ENCODE measurements at places on chromosomes 2 and 18. TPM values are rescaled to one million over a fixed set of nuclear protein-coding genes. Genes with fewer than 3 reads are reported as not detected.

GRCh38 chr2:43333101-43333655 lies 106.8 kb upstream of the ZFP36L2 start:
- H3K36me3 ChIP-seq, result no peaks in the 10 kb centered on the region
- no peak for DNase-seq
- H3K4me3 ChIP-seq, result no peak overlapping the region
- H3K27ac ChIP-seq, result no peak overlapping the region

DNA sequence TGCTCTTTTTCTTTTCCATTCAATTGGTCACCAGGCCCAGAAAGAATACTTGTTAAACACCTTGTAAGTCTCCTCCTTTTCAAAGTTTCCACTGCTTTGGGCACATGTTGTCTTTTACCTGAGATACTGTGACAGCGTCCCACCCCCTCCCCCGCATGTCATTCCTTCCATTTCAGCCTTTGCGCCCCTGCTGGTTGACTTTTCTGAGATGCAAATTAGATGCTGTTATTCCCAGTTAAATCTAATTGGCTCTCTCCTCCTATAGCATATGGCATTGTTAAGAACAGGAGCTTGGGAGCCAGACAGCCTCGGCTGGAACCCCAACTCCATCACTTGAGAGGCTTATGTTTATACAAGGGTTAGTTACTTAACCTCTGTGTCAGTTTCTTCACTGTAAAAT lies 80.3 kb upstream of the GAREM1 start:
- no peak overlapping the region for H3K4me3 ChIP-seq
- H3K4me1 ChIP-seq, result peaks cover 12% of the 10 kb centered on the region
- no peak for DNase-seq

- peaks cover 10% of the 10 kb centered on the region for H3K27me3 ChIP-seq
- no peak overlapping the region for H3K4me3 ChIP-seq
- no peak for DNase-seq
- H3K4me1 ChIP-seq, result no peaks in the 10 kb centered on the region
- no peak overlapping the region for H3K27ac ChIP-seq
- no peaks in the 10 kb centered on the region for H3K36me3 ChIP-seq
Observed at GRCh38 chr2:136305517-136306192, 187.7 kb upstream of the CXCR4 start.

DNA sequence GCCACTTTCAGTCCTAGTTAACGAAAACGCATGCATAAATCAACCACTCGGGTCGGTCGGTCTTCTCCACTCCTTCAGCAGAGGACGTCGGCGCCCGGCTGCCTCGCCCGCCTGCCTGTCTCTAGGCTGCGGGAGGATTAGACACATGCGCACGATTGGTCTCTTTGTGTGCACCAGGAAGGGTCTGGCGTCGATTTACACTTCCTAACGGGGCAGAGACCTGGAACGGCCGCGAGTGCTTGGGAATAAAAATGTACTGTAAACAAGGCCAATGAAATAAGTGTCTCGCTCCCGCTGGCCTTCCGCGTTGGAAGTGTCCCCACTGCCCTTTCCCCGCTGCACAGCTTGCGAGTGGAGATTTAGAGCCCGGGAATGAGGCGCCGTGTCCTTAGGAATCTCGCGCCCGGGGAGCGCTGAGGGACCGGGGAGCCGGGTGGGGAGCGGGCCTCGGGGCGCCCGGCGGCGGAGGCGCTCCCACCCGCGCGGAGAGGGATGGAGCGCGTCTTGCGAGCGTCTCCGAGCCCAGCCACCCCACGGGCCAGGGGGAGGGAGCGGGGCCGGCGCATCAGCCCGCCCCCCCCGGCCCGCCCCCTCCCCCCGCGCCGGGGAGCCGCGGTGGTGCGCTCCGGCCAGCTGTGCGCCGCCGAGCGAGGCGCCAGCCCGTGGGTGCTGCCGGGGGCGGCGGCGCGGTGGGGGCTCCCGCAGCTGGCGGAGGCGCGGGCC lies at the start of gene DOK6:
Gene DOK6 (plus strand): TSS at position 636 of the 723 bp plus-strand sequence.
- peaks cover 5% of the 10 kb centered on the region for H3K36me3 ChIP-seq
- no peak within 1 kb of the TSS for H3K4me3 ChIP-seq
- H3K27me3 ChIP-seq, result no peaks in the 10 kb centered on the region
- no peak within 1 kb of the TSS for H3K27ac ChIP-seq

DNA sequence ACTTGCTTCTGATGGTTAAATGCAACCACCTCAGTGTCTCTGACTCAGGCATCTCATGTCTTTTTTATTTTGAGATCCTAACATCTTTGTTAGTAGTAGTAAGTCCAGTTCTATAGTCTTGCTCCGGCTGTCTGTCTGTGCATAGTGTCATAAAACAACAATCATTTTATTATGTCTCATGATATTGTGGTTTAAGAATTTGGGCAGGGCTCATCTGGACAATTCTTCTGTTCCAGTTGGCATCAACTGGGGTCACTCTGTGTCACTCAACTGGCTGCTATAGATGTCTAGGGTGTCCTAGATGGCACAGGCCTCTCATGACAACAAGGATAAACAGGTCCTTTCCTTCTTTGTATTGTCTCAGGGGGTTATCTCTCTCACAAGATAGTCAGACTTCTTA lies 299.6 kb upstream of the ZNF521 start:
- no peaks in the 10 kb centered on the region for H3K4me1 ChIP-seq
- no peak overlapping the region for H3K4me3 ChIP-seq
- H3K36me3 ChIP-seq, result no peaks in the 10 kb centered on the region

- no peak overlapping the region for H3K4me3 ChIP-seq
- no peak for DNase-seq
- H3K36me3 ChIP-seq, result no peaks in the 10 kb centered on the region
- no peak overlapping the region for H3K27ac ChIP-seq
- peaks cover 11% of the 10 kb centered on the region for H3K4me1 ChIP-seq
- peaks cover 41% of the 10 kb centered on the region for H3K27me3 ChIP-seq
Observed at GRCh38 chr2:152065945-152066344, 32.9 kb downstream of the CACNB4 start.

DNA sequence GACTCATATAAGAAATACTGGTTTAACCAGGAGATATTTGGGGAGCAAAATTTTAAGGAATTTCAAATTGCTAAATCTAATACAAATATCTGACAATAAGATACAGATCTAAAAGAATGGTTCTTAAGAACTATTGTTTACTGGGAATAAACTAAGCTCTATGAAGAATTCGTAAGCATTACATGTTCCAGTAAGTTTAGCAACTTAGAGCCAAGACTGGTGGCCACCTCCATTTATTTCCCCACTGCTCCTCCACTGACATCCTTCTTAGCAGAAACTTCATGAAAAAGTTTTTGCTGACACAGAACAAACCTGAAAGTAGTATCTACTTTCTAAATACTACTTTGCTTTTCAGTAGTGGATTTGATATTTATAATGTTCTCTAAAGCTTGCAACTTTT lies 83.0 kb downstream of the ACSL3 start:
- H3K36me3 ChIP-seq, result peaks cover 21% of the 10 kb centered on the region
- peak overlapping the region; percentile 33 for H3K27ac ChIP-seq
- H3K4me3 ChIP-seq, result peak overlapping the region; percentile 11
- H3K4me1 ChIP-seq, result peaks cover 29% of the 10 kb centered on the region

GRCh38 chr2:173296235-173296634 lies 58.4 kb upstream of the CDCA7 start:
- DNase-seq, result no peak
- no peak overlapping the region for H3K27ac ChIP-seq
- H3K4me1 ChIP-seq, result peaks cover 9% of the 10 kb centered on the region
- no peaks in the 10 kb centered on the region for H3K27me3 ChIP-seq

- H3K4me3 ChIP-seq, result no peak overlapping the region
- no peak for DNase-seq
- H3K27ac ChIP-seq, result no peak overlapping the region
Observed at GRCh38 chr2:138116456-138116855, 152.2 kb downstream of the HNMT start.

- H3K27ac ChIP-seq, result no peak overlapping the region
- H3K36me3 ChIP-seq, result no peaks in the 10 kb centered on the region
- H3K27me3 ChIP-seq, result peaks cover 18% of the 10 kb centered on the region
- H3K4me1 ChIP-seq, result no peaks in the 10 kb centered on the region
- H3K4me3 ChIP-seq, result no peak overlapping the region
- DNase-seq, result no peak
Observed at GRCh38 chr2:200640176-200640575, 54.4 kb downstream of the AOX1 start.

DNA sequence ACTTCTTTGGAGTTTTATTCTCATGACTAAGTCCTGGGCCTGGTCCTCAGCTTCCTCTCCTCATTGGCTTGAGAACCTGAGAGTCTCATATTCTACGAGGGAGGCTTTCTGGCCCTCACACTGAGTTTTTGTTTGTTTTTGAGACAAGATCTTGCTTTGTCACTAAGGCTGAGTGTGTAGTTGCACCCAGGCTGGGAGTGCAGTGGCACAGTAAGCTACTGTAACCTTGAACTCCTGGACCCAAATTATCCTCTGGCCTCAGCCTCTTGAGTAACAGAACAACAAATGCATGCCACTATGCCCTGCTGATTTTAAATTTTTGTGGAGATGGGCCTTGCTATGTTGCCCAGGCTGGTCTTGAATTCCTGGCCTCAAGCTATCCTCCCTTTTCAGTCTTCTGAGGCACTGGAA lies 22.6 kb downstream of the PRKRA start:
- H3K4me1 ChIP-seq, result no peaks in the 10 kb centered on the region
- DNase-seq, result no peak
- peaks cover 16% of the 10 kb centered on the region for H3K36me3 ChIP-seq
- H3K4me3 ChIP-seq, result no peak overlapping the region

GRCh38 chr2:38248255-38248654 lies 128.8 kb downstream of the ATL2 start:
- H3K36me3 ChIP-seq, result no peaks in the 10 kb centered on the region
- H3K4me3 ChIP-seq, result no peak overlapping the region
- H3K27me3 ChIP-seq, result no peaks in the 10 kb centered on the region
- peaks cover 12% of the 10 kb centered on the region for H3K4me1 ChIP-seq
- no peak for DNase-seq
- no peak overlapping the region for H3K27ac ChIP-seq

DNA sequence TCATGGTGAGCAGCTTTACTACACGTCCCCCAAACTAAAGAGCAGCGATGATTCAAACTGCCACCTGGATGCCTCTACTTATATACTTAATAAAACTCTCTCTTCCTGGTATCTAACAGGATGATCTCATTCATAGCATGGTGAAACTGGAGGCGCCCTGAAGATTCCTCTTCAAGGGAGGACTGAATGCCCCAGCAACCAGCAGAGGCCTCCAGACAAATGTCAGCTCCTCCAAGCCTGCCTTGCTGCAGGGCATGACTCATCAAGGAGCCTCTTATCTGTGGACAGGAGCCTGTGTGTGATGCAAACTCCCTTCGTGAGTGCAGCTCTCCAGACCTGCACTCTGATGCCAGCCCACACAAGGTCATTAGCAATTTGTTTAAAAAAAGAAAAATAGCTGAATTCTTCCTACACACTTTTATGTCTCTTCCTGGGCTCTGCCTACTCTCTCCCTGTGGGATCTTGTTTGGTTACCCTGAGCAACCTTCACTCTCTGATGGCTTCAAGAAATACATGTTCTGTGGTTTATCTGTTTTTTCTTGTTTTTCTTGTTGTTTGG lies 30.2 kb downstream of the LONRF2 start:
- no peaks in the 10 kb centered on the region for H3K4me1 ChIP-seq
- H3K27ac ChIP-seq, result no peak overlapping the region
- H3K27me3 ChIP-seq, result no peaks in the 10 kb centered on the region
- DNase-seq, result peak; percentile 63

DNA sequence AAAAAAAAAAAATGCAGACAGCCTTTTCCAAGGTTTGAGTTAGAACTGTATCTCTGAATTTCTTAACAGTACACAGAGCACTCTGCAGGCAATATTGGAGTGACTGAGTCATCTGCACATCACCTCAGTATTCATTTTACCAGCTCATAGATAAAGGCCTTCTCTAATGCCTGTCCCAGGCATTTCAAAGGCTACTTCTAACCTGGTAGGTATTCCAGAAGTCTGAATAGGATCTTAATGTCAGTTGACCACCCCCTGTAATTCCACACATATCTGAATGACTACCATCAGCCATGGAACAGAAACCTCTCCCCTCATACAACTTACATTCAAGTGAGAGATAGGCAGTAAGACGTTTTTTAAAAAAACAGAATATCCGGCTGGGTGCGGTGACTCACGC lies 9.0 kb downstream of the METTL21A start:
- peaks cover 13% of the 10 kb centered on the region for H3K4me1 ChIP-seq
- DNase-seq, result no peak
- H3K27me3 ChIP-seq, result no peaks in the 10 kb centered on the region
- peaks cover 18% of the 10 kb centered on the region for H3K36me3 ChIP-seq
- no peak overlapping the region for H3K27ac ChIP-seq

- H3K4me1 ChIP-seq, result no peaks in the 10 kb centered on the region
- no peak for DNase-seq
- H3K4me3 ChIP-seq, result no peak overlapping the region
- H3K27ac ChIP-seq, result no peak overlapping the region
Observed at GRCh38 chr18:3468066-3468705, 18.2 kb downstream of the TGIF1 start.

DNA sequence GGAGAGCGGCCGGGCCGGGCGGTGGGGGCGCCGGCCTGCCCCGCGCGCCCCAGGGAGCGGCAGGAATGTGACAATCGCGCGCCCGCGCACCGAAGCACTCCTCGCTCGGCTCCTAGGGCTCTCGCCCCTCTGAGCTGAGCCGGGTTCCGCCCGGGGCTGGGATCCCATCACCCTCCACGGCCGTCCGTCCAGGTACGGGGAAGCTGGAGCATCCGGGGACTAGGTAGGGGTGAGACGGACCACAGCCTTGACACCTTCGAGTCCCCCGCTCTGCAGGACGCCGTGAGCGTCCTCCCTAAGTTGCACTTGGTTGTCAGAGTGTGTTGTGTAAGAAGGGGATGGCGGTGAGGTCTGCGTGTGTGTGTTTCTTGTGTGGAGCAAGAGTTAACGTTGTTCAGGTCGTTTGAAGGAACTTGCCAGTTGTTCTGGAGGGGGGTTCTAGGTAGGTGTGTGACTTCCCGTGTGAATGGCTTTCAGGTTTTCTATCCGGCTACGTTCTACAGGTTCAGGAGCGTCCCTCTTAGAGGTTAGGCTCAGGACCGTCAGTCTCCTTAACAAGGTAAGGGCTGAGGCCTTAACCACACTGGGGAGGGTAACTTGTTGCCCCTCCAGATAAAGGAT lies 393 bp downstream of the IL1R1 start:
- peaks cover 10% of the 10 kb centered on the region for H3K36me3 ChIP-seq
- no peaks in the 10 kb centered on the region for H3K27me3 ChIP-seq
- peak overlapping the region; percentile 28 for H3K27ac ChIP-seq
- peaks cover 18% of the 10 kb centered on the region for H3K4me1 ChIP-seq
- peak overlapping the region; percentile 78 for H3K4me3 ChIP-seq
- no peak for DNase-seq

- no peaks in the 10 kb centered on the region for H3K36me3 ChIP-seq
- no peak overlapping the region for H3K4me3 ChIP-seq
- no peak for DNase-seq
- no peak overlapping the region for H3K27ac ChIP-seq
- no peaks in the 10 kb centered on the region for H3K4me1 ChIP-seq
Observed at GRCh38 chr2:79446313-79446712, 66.5 kb upstream of the CTNNA2 start.

Gene ANTXR1
- total RNA-seq, result 0.86 TPM

Gene AFTPH
- total RNA-seq, result 42.2 TPM

Gene CAVIN2
- not detected for total RNA-seq

Gene CRYGD
- total RNA-seq, result not detected

Gene CRYGB
- not detected for total RNA-seq

Gene LOXL3
- total RNA-seq, result 1.2 TPM

Gene CD28
- not detected for total RNA-seq

Gene CAPN14
- 0.35 TPM for total RNA-seq

Gene COLEC12
- total RNA-seq, result not detected

Gene FIGN
- total RNA-seq, result 8.4 TPM

All from Calu3 (cell line).